Neuronal stem cell (in vitro differentiated cells): ENCODE measurements at places on chromosomes 1 and 21.

DNA sequence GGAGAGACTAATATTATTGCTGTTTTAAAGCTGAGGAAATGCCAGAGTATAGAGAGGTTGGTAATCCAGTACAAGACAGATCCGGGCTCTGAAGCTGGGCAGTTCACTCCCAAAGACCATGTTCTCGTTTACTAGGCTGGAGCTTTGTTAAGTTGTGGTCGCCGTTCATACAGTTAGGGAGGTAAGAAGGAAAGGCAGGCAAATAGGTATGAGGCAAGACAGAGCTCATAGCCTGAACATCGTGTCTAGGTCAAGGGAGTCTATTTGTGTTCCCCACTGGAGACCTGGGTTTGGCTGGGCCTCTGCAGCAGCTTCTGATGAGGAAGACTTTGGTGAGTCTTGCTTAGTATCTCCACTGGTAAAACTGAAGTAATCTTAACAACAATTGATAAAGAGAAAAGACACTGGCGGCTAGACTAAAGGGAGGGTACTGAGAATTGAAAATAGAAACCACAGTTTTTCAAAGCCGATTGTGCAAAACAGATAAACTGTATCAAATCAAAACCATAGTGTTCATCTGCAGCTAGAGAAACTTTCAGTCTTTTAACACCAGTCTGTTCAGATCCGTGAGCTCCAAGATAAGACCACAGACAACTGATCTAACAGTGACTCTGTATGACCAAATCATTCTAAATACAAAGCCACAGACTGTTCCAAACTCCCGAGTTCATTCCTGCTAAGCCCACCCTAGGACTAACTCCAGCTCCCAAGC, 217.0 kb upstream of the FAM78B start:
- H3K4me3 ChIP-seq = no peak overlapping the region
- H3K4me1 ChIP-seq = no peaks in the 10 kb centered on the region
- H3K27ac ChIP-seq = no peak overlapping the region
- H3K36me3 ChIP-seq = no peaks in the 10 kb centered on the region

GRCh38 chr1:160346958-160347357, 3.8 kb downstream of the NCSTN start:
- no peak overlapping the region for H3K4me3 ChIP-seq
- H3K4me1 ChIP-seq = no peaks in the 10 kb centered on the region
- no peaks in the 10 kb centered on the region for H3K27me3 ChIP-seq
- no peak overlapping the region for H3K27ac ChIP-seq
- H3K36me3 ChIP-seq = peaks cover 23% of the 10 kb centered on the region

- H3K36me3 ChIP-seq = no peaks in the 10 kb centered on the region
- peaks cover 4% of the 10 kb centered on the region for H3K27me3 ChIP-seq
- H3K27ac ChIP-seq = no peak overlapping the region
- H3K4me1 ChIP-seq = no peaks in the 10 kb centered on the region
Observed at GRCh38 chr1:159469921-159470533, 30.5 kb downstream of the OR10J1 start.

DNA sequence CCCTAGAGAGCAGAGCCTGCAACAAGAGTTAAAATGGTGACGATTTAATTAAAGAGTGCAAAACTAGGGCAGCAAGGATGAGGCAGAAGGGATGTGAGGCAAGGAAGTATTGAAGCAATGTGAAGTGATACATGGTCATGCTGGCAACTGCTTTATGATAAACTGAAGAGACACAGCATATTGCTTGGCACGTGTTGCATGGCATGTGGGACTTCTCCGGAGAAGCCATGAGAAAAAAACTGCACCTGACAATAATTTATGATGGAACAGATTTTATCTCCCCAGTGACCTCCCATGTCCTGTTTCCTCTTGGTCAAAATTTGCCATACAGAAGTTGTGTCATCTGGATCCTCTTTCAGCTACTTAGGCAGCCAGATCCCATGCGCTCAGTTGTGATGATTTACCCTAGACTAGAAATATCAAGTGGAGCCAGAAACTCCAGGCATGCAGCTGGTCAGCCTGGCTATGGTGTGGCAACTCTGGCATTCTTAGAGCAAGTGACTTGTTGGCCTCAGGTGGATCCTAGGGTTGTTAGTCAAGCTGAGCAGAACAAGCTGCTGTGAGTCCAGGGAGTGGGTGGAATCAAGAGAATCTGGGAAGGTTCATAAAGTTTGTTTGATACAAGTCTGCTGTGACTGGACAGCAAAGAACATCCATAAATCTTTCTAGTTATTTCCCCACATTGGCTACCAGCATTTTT, 611.4 kb upstream of the USP24 start:
- H3K36me3 ChIP-seq = no peaks in the 10 kb centered on the region
- no peak overlapping the region for H3K27ac ChIP-seq
- H3K4me1 ChIP-seq = no peaks in the 10 kb centered on the region
- no peaks in the 10 kb centered on the region for H3K27me3 ChIP-seq
